HEK293T (cell line): ENCODE measurements at places on chromosomes 3 and 15.
A peak's percentile ranks its signal among the peaks of the same experiment; 100 is the strongest.

DNA sequence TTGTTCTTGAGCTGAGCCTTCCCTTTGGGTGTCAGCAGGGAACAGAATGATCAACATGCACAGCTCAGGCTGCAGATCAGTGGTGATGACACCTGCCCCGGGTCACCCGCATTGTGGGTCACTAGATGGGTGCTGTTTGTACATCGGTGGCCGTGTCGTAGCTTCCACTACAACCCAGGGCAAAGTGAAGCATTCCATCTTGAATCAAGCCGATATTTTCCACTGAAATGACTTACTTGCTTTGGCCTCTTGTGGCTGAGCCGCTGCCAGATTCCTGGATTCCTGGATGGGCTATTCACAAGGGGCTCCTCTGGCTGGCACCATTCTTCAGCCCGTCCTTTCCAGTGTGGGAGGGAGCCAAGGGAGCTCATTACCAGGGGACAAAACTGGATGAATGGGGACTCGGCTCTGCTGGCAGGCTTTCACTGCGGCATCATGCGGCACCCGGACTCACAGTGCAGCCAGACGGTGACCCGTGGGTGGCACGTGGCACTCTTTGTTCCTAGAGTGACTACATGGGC is 65.6 kb downstream of the SLCO3A1 start:
- no peak for DNase-seq

- DNase-seq = no peak
Measured at GRCh38 chr3:124951511-124952281, 17.1 kb upstream of the MUC13 start.

GRCh38 chr3:183448369-183449128 is 20.1 kb upstream of the MCF2L2 start:
- no peak for DNase-seq

- no peak for DNase-seq
Measured at GRCh38 chr3:108838436-108838835, 15.8 kb downstream of the TRAT1 start.

DNA sequence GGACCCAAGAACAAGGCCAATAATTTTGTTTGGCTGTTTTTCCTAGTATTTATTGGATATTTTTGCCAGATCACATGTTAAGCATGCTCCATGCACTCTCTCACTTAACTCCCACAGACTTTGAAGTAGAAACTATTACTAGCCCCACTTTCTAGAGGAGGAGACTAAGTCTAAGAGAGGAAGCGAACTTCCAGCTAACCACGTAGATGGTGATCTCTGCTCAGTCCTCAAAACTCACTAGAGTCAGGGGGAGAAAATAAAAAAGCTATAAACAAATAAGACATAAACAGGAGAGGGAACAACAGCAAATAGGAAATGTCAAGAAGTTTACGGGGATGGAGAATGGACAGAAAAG is 481.0 kb upstream of the PROK2 start:
- no peak for DNase-seq

DNA sequence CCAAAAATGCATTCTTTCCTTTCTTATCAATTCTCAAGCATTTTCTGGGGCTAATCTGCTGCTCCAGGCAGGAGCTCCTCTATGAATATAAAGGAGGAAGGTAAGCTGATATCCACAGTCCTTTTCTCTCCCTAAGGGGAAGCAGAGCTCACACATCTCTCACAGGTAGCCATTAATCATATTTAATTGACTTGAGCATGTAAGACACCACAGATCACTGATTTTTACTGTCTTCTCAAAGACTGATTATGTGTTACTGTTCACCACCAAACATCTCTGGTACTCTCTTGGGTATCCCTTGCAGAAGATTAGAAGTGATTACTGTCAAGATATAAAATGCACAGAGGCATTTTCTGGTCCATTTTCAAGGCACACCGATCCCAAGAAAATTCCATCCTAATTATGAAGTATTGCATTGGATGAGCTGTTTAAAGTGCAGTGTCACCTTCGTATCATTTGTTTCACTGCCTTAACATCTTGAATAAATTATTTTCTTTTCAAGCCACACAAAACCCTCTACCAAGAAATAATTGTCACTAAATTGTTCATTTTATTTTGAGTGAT is 100.7 kb downstream of the ARPP21 start:
- DNase-seq = no peak

DNA sequence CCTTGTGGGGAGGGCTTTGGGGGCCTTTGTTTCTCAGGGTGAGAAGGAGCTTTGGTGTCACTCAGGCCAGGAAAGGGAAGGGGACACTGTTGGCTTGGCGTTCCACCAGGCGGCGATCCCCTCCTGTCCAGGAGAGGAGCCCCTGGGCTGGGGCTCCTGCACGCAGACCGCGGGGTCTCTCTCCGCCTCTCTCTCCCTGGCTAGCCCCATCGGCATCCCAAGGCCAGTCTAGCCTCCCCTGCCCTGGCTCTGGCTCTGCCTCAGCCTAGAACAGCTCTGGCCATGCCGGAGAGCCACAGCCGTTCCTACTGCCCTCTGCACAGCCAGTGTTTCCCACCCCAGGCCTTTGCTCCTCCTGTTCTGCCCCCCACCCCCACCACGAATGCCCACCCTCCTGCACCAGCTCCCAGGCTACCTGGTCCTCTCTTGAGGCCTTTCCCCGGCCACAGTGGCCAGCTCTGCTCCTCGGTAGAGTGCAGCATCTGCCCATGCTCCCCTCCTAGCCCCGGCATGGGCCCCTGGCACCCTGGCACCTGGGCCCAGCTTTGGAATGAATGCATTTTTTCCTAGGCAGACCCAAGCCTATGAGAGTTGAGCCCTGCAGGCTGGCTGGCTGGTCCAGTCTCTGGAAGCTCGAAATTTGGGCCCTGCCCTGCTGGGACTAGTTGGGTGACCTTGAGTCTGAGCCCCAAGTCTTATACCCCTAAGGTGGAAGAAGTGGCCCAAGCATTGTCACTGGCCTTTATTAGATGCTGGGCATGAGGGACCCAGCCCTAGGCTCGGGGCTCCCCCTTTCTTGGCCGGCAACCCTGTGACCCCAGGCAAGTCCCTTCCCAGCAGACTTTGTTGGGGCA is 2.4 kb downstream of the PLXNA1 start:
- no peak for DNase-seq

- no peak for DNase-seq
Measured at GRCh38 chr3:134066651-134067530, 37.2 kb upstream of the SLCO2A1 start.

GRCh38 chr3:176930942-176931341 is 266.3 kb downstream of the TBL1XR1 start:
- no peak for DNase-seq

DNA sequence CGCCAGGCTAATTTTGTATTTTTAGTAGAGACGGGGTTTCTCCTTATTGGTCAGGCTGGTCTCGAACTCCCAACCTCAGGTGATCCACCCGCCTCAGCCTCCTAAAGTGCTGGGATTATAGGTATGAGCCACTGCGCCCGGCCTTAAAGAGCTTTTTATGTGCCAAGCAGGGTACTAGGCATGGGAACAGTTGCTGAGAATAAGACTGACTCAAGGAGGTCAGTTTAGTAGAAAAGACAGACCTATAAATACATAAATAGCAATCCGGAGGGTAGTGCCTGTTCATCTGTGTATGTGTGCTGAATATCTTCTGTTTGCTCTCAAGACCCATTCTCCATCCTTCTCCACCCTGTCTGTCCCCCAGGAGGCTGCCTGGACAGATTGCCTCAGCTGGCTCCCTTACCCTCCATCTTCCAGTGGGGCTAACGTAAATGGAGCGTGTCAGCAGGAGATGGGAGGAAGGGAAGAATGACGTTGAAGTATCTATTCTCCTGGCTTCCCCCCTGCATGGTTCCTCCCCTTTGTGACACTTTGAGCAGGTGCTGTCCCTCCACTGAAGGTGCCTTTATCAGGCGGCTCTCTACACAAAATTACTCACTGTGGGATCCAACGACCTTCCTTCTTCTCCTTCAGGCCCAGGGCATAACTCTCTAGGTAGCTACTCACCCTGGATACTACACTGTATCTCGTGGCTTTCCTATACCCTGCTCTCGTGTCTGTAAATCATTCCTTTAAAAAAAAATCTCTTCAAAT is 31.1 kb downstream of the FBXO40 start:
- no peak for DNase-seq

GRCh38 chr3:176005564-176005963 is 1146.4 kb downstream of the NAALADL2 start:
- no peak for DNase-seq

- DNase-seq = no peak
Measured at GRCh38 chr3:174242311-174243041, 616.7 kb upstream of the NAALADL2 start.

GRCh38 chr3:71102111-71102983 is 481.2 kb downstream of the FOXP1 start:
- peak; percentile 24 for DNase-seq

DNA sequence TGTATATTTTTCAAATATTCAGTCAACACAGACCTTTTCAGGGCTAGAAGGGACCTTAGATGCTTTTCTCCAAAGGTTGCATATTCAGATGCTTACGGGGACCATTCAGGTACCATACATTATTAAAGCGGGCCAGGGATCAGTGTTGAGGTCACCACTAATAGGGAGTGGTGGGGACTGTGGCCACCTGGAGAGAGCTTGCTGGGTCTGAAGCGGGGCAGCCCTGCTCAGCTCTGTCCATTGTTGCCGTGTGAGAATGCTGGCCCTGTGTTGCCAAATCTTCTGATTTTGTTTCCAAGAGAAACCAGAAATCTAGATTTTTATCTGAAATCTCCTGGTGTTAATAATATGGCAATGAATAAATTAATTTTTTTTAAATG is 23.7 kb downstream of the ABHD2 start:
- no peak for DNase-seq

DNA sequence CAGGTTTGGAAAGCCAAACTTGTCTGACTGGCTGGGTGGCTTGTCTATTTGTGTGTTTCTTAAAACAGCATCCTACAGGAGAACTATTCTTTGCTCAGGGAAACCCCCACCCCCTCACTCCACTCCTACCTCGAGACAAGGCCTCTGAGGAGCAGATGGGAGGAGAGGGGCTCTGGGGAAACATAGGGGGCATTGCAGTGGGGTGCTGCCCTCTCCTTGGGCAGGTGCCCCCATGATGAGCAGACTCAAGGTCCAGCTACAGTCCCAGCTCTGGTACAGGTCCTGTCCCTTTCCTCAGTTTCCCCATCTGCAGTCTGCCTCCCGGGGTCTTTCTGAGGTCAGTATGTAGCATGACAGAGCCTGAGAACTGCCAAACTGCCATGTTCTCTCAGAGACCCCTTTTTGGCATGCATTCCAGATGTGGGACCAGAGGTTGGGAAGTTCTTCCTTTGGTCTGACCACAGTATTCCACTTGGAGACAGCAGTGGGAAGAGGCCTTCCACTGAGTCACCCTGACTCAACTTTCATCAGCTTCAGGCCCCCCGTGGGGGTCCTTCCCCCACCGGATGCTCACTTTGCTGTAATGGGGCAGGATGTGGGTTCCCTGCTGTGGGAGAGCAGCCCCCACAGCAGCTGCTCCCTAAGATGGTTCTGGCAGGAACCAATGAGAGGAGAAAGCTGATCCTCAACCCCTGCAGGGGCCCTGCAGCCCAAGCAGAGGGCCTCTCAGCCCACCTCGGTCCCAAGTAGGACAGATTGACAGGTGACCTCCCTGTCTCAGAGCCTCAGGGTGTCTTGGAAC is 32.3 kb upstream of the CYP11A1 start:
- no peak for DNase-seq

- no peak for DNase-seq
Measured at GRCh38 chr15:72503147-72503546, 29.0 kb downstream of the ARIH1 start.

GRCh38 chr3:126488185-126488584 is 12.5 kb upstream of the ZXDC start:
- no peak for DNase-seq

DNA sequence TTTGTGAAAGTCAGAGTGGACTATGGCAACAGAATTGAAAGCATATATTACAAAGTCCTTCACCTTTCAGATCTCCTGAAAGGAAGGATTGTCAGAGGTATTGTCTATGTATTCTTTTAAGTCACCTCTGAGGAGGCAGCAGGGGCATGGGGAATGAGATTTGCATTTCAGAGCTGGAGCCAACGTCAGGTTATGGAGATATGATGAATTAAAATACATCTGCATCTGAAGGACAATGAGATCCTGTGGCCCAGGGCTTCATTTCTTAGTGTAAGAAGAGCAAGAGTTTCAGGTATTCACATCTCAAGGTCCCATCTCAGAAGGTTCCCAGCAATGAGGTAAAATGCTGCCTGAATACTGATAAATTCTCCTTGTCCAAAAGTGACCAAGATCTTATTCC is 695.8 kb downstream of the TUSC7 start:
- no peak for DNase-seq

DNA sequence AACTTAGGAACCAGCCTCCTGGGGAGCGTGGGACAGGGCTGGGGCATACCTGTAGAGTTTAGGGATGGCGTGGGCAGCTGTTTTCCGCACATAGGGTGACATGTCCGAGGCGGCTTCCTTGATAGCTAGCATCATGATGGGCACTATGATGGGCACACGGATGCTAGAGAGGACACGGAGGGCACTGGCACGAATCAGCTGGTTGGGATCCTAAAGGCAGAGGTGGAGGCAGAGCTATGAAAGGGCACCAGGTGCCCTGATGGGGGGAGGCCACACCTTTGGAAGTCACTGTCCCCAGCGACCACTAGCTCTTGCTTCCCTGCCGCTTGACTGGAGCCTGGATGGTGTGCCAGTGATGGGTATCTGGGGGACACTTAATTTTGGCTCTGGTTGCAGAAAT is 28.3 kb downstream of the AP3B2 start:
- DNase-seq = no peak

- DNase-seq = no peak
Measured at GRCh38 chr3:8539419-8539818, 37.8 kb downstream of the LMCD1 start.

- DNase-seq = no peak
Measured at GRCh38 chr15:84833447-84834228, 16.5 kb downstream of the ALPK3 start.

GRCh38 chr3:118810499-118811035 is 224.1 kb downstream of the IGSF11 start:
- no peak for DNase-seq

GRCh38 chr15:73601451-73602445 is 31.4 kb downstream of the NPTN start:
- DNase-seq = no peak

DNA sequence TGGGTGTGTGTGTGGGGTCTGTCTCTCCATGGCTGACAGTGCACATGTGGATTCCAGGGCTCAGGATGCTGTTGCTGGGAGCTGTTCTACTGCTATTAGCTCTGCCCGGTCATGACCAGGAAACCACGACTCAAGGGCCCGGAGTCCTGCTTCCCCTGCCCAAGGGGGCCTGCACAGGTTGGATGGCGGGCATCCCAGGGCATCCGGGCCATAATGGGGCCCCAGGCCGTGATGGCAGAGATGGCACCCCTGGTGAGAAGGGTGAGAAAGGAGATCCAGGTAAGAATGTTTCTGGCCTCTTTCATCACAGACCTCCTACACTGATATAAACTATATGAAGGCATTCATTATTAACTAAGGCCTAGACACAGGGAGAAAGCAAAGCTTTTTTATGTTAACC is 10.5 kb downstream of the ADIPOQ start:
- no peak for DNase-seq

GRCh38 chr15:87349181-87349580 is 907.4 kb downstream of the NTRK3 start:
- DNase-seq = no peak

GRCh38 chr15:41553731-41554130 is 5.3 kb upstream of the TYRO3 start:
- no peak for DNase-seq
